ENCODE measurements at places on chromosomes 7 and 10.
A peak's percentile ranks its signal among the peaks of the same experiment; 100 is the strongest.

DNA sequence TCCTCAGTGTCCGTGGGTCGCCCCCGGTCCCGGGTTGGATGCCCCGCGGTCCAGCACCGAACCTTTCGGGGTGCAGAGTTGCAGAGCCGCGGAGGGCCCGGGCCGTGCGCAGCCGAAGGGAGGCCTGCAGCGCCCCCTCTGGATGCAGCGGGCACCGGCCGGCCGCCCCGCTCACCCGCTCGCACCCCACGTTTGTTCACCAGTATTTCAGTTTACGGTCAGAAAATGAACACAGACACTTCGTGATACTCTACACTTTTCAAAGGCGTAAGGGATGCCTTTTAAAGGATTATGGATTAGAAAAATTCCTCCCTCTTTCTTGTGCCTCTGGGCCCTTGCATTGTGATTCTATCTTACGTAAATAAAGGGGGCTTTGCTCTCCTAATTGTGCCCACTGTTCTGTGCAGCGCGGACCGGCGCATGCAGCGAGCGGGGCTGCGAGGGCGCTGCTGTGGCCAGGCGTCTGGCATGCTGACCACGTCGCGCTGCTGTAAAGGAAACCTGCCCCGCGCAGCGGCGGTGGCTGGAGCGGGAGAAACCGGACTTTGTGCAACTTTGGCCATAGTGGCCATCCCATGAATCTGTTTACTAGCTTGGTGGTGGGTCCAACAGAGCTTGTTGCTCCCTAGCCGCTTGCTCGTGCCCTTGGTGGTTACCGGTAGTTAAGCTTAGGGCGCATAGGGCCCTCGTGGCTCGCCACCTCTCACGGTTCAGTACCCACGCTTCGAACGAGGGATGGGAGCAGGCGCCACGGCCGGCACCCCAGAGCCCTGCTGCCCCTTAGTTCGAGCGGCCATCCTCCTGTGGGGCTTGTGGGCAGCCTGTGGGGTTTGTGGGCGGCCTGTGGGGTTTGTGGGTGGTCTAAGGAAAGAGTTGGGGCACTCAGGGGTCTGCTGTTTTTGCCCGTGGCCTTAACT lies 739 bp upstream of the MEST start:
- peaks cover 5% of the 10 kb centered on the region for H3K36me3 ChIP-seq
- peak overlapping the region; percentile 91 for H3K27ac ChIP-seq
- H3K4me3 ChIP-seq, result peak overlapping the region; percentile 69

- no peak overlapping the region for H3K27ac ChIP-seq
- no peaks in the 10 kb centered on the region for H3K4me1 ChIP-seq
- no peaks in the 10 kb centered on the region for H3K27me3 ChIP-seq
- no peaks in the 10 kb centered on the region for H3K36me3 ChIP-seq
Observed at GRCh38 chr10:88489107-88489506, 94.0 kb downstream of the RNLS start.

DNA sequence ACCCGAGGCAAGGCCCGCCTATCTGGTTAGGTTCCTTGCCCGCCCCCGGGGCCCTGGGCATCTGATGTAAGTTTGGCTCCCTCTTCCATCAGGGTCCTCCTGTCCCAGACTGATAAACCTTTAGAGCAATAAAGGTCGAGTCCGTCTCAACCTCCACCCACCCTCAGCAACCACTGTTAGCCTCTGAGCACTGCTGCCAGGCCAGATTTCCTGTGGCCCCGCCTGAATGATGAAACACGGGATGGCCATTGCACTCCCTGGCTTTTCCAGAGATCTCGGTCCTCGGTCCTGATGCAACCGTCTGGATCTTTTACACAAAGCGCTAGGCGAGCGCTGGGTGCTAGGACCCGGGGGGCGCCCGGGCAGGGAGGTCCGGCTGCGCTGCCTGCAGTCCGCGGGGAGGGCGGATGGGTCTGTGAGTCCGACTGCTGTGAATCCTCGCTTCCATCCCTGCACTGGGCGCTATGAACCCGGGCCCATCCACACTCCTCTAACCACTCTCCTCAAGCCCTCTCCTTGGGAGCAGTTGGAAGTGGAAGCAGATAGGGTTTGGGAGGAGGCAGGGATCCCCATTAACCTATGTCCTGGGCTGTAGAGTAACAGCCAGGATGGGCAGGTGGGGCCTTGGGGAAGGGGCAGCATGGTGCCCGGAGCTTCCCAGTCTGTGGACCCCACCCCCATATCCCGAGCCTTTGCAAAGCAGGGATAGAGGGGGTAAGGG lies 875 bp upstream of the DDIT4 start:
- peaks cover 20% of the 10 kb centered on the region for H3K4me1 ChIP-seq
- DNase-seq, result peak; percentile 96
- H3K27ac ChIP-seq, result peak overlapping the region; percentile 94
- H3K36me3 ChIP-seq, result peaks cover 7% of the 10 kb centered on the region
- no peaks in the 10 kb centered on the region for H3K27me3 ChIP-seq

- H3K4me1 ChIP-seq, result no peaks in the 10 kb centered on the region
- H3K27me3 ChIP-seq, result no peaks in the 10 kb centered on the region
- DNase-seq, result no peak
- H3K36me3 ChIP-seq, result no peaks in the 10 kb centered on the region
Observed at GRCh38 chr7:20238754-20239324, 21.7 kb upstream of the MACC1 start.

DNA sequence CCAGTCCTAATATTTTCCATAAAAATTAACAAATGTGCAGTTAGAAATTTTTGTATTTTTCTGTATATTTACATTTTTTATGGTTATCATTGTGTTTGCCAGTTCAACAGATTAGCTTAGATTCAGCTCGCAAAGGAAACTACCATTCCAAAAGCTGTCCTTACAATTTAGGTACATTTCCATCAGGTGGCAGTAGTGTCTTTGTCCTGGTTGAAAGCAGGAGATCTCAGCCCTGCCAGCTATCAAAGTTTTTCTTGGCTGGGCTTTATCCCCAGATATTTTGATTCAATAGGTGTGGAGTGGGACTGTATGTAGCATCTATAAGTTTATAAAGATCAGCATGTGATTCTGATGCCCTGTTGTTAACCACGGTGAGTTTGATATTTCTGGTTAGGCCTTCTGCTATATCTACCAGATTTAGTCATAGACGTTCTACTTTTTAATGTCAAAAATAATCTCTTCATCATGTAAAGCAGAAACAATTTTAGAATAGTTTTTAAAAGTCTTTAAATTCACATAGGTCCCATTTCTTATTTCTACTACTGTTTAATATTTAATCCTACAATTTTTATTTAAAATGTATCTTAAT lies 15.5 kb upstream of the ICA1 start:
- no peaks in the 10 kb centered on the region for H3K36me3 ChIP-seq
- H3K27me3 ChIP-seq, result no peaks in the 10 kb centered on the region

GRCh38 chr10:15491856-15492642 lies 121.0 kb upstream of the FAM171A1 start:
- H3K27ac ChIP-seq, result no peak overlapping the region
- H3K4me1 ChIP-seq, result no peaks in the 10 kb centered on the region
- H3K4me3 ChIP-seq, result no peak overlapping the region
- DNase-seq, result no peak
- peaks cover 33% of the 10 kb centered on the region for H3K27me3 ChIP-seq
- H3K36me3 ChIP-seq, result no peaks in the 10 kb centered on the region

- no peaks in the 10 kb centered on the region for H3K27me3 ChIP-seq
- H3K4me1 ChIP-seq, result peaks cover 3% of the 10 kb centered on the region
- H3K4me3 ChIP-seq, result no peak overlapping the region
- no peak overlapping the region for H3K27ac ChIP-seq
- DNase-seq, result no peak
Observed at GRCh38 chr10:131991726-131992125, 10.0 kb upstream of the BNIP3 start.

DNA sequence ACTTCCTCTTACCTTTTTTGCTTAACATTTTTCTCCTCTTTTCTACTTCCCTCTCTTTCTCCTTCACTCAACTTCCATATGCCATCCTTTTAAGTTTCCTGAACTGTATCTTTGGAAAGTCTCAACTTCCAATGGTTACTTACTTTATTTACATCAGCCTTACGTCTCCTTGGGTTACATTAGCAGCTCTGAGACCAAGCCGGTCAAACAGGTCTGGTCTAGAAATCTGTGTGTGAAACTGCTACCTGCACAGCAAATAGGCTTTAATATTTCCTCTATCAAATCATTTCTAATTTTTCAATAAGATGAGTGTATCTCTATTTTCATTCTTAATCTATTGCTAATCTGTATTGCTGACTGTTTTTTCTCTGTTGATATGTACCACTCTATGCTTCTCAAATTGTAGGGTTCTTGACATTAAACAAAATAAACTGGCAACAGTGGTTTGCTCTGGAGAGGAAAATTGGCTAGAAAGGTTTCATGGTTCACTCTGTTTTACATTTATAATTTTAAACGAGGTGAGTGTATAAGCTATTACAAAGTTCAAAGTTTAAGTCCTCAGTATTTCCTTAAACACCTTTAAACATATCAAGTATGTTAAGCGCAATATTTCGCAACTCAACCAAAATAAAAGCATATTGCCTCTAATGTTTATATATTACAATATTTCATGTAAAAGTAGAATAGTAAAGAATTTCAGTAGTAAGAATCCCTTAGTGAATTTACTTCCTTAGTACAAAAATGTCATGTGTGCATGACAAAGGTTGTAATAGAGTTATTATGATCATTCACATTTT lies 3.6 kb upstream of the SEMA3C start:
- H3K4me1 ChIP-seq, result no peaks in the 10 kb centered on the region
- no peaks in the 10 kb centered on the region for H3K36me3 ChIP-seq
- no peak for DNase-seq
- no peaks in the 10 kb centered on the region for H3K27me3 ChIP-seq

- DNase-seq, result peak; percentile 51
- H3K36me3 ChIP-seq, result no peaks in the 10 kb centered on the region
- H3K4me1 ChIP-seq, result no peaks in the 10 kb centered on the region
- H3K4me3 ChIP-seq, result no peak overlapping the region
Observed at GRCh38 chr10:9081253-9081652, 1026.8 kb downstream of the GATA3 start.

- H3K4me1 ChIP-seq, result peaks cover 43% of the 10 kb centered on the region
- DNase-seq, result no peak
- H3K27me3 ChIP-seq, result no peaks in the 10 kb centered on the region
- H3K36me3 ChIP-seq, result peaks cover 45% of the 10 kb centered on the region
- H3K27ac ChIP-seq, result no peak overlapping the region
Observed at GRCh38 chr10:112959207-112959838, 9.3 kb downstream of the TCF7L2 start.

GRCh38 chr10:14131261-14131960 lies 199.3 kb downstream of the FRMD4A start:
- DNase-seq, result no peak
- H3K36me3 ChIP-seq, result no peaks in the 10 kb centered on the region
- no peak overlapping the region for H3K4me3 ChIP-seq
- H3K4me1 ChIP-seq, result no peaks in the 10 kb centered on the region

- H3K27me3 ChIP-seq, result peaks cover 17% of the 10 kb centered on the region
- H3K36me3 ChIP-seq, result no peaks in the 10 kb centered on the region
- H3K4me3 ChIP-seq, result peak overlapping the region; percentile 89
- peaks cover 3% of the 10 kb centered on the region for H3K4me1 ChIP-seq
Observed at GRCh38 chr7:43583424-43584194, 701 bp downstream of the STK17A start.

GRCh38 chr10:93695740-93696139 lies 6.7 kb downstream of the FRA10AC1 start:
- H3K4me1 ChIP-seq, result no peaks in the 10 kb centered on the region
- H3K27ac ChIP-seq, result no peak overlapping the region
- H3K36me3 ChIP-seq, result peaks cover 61% of the 10 kb centered on the region
- no peak overlapping the region for H3K4me3 ChIP-seq
- H3K27me3 ChIP-seq, result no peaks in the 10 kb centered on the region
- DNase-seq, result no peak

- H3K4me1 ChIP-seq, result peaks cover 5% of the 10 kb centered on the region
- H3K27ac ChIP-seq, result no peak overlapping the region
- H3K27me3 ChIP-seq, result no peaks in the 10 kb centered on the region
Observed at GRCh38 chr7:140010194-140010895, 52.4 kb downstream of the PARP12 start.

All from endodermal cell (in vitro differentiated cells).